HTR-8/SVneo (cell line): ENCODE measurements at places on chromosomes 5 and 9.

- no peak for DNase-seq
Measured at GRCh38 chr5:133292300-133292699, 240.5 kb downstream of the HSPA4 start.

- DNase-seq, result no peak
Measured at GRCh38 chr9:121989010-121989409, 104.1 kb downstream of the TTLL11 start.

GRCh38 chr5:41191249-41191648 lies 22.1 kb downstream of the C6 start:
- no peak for DNase-seq

GRCh38 chr5:139108063-139108824 lies 89.9 kb downstream of the SIL1 start:
- DNase-seq, result no peak

DNA sequence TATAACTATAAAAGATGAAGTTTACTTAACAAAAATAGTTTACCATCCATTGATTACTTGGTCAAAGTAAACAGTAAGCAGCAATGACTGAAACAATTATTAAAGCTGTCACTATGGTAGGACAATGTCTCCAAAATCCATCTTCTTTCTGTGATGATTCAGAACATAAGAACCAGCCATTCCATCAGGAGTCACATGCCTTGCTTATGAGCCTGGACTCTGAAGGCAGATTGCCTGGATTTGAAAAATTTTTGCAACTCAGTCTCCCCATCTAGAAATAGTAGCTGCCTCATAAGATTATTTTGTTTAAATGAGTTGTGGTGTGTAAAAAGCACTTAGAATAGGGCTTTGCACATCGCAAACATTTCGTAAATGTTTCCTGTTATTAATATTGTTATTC lies 136.2 kb downstream of the LIFR start:
- DNase-seq, result no peak

GRCh38 chr9:98639133-98639532 lies 69.6 kb downstream of the GABBR2 start:
- DNase-seq, result no peak

DNA sequence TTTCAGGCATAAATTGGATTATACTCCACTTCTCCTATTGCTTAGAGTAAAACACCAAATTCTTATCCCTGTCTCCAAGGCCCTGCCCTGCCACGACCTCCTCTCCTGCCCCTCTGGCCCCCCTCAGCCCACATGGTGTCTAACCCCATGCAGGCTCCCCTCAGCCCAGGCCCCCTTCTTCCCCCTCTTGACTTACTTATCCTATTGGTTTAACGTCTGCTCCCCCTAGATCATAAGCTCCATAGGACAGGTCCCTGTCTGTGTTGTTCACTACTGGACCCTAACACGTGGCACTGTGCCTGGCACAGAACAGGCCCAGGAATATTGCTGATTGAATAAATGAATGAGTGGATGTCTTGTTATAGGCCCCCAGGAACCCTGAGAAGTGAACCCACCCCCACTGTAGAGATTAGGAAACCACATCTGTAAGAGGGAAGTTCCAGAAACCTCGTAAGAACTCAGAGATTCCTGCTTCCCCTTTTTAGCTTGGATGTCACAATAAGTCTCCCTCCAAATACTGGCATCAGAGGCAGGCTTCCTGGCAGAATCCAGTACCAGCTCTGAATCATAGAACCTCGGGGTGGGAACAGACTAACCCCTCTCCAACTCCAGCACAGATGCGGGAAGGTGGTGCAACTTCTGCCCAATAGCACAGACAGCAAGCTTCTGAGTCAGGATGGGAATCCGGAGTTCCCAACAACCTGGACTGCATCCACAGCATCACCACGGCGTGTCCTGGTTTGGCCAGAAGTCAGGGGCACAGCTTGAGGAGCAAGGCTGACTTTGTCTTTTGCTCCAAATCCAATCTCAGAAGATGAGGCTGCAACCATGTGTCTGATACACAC lies 31.5 kb downstream of the HRH2 start:
- DNase-seq, result no peak

DNA sequence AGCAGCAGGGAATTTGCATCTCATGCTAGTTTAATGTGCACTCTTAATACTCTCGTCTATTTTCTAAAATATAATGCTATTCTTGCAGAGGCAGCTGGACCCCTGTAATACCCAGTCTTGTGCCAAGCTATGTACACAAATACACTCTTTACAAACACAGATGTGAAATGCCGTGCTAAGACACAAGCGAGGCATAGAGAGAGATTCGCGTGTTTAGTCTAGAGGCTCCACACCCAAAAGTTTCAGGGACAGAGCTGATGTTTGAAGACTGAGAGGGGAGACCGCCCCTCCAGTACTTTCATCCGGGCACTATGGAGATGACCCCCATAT lies 1.2 kb downstream of the DPYSL3 start:
- no peak for DNase-seq

GRCh38 chr9:83996126-83996525 lies 15.5 kb downstream of the RMI1 start:
- no peak for DNase-seq

- DNase-seq, result no peak
Measured at GRCh38 chr9:31415164-31415563, 969.3 kb upstream of the ACO1 start.

GRCh38 chr9:110900456-110900855 lies 137.8 kb downstream of the LPAR1 start:
- DNase-seq, result no peak
